ENCODE measurements at places on chromosomes 2 and 18.

DNA sequence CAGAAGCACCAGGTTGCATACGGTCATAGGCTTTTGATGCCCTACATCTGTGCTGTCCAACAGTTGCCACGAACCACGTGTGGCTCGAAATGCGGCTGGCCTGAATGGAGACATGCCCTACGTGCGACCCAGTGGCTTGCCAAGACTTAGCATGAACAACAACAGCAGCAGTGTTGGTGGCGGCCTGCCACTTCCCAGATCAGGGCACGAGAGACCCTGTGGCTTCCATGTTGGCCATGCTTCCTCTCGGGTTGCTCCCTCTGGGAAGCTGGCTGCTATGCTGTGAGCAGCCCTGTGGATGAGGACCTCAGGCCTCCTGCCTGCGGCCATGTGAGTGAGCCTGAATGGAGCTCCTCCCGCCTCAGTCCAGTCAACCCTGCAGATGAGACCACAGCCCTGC is 212.3 kb downstream of the HDAC4 start:
- DNase-seq: no peak

- no peak for DNase-seq
These were observed 169.5 kb downstream of the SRBD1 start for GRCh38 chr2:45441571-45441970.

- no peak for DNase-seq
These were observed 36.6 kb downstream of the LRP1B start for GRCh38 chr2:142094233-142094632.

DNA sequence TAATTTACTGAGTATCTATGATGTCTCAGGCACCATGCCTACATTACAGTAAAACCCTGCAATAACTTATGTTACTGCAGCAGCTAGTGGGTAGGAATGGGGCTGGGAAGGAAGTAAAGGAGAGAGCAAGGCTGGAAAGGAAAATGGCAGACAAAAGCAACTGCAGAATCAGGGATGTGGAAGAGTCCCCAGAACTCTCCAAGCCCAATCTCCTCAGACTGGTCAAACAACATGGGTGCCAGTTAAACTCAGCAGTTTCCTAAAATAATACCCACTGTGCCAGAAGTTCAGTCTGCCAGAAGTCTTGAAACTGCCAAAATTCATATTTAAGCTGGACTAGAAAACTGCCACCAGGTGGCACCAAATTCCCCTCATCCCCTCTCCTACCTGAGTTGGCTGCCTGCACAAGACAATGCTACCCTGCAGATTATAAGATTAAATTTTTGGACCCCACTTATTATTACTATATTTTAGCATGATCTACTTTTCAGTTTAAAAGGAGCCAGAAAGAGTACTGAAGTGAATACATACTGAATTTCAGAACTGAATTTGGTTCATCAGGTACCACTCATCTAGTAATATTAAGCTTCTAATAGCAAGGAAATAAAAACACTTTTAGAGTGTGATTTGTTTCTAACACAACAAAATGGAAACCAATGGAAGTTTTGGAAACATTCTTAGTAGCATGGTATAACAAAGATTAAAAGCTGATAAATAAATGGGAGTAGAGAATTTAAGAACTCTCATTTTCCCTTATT is 86.8 kb upstream of the DNER start:
- DNase-seq: no peak

DNA sequence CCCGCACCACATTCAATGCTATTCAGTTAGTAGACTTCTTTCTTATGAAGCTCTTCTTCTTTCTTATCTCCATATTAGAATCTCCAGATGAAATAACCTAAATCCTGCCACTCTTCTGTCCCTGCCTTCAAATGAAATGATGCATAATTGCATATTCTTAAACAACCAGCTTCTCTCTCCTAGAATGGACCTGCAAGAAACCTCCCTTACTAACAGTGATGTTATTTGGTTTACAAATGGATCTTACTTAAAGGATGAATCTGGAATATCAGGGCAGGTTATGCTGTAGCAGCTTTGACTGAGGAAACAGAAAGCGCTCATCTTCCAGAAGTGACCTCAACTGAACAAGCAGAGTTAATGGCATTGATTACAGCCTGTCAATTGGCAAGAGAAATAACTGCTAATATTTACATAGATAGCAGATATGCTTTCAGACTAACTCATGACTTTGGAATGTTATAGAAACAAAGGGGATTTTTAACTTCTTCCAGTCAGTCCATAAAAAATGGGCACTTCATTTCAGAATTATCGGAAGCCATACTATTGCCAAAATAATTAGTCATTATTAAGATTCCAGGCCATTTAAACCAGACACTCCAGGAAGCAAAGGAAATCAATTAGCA is 755.7 kb upstream of the HS6ST1 start:
- DNase-seq: no peak

DNA sequence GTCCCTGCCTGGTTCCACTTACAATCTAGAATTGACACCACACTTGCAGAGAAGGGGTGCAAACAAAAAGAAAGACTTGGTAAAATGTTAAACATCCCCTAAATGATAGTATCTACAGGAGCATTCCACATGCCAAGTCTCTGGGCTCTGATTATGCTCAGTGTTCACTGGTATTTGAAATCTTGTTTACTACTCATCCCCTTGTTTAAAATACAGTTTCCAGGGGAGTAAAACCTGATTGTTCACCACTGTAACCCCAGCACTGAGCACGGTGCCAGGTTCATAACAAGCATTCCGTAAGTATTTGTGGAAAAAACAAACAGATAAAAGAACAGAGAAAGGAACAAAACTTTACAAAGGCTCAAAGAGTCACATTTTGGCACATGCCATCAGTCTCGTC is 11.7 kb downstream of the EPB41L3 start:
- no peak for DNase-seq

- no peak for DNase-seq
These were observed 221.5 kb downstream of the RIT2 start for GRCh38 chr18:42893977-42894376.

- DNase-seq: no peak
These were observed 214.1 kb downstream of the HDAC4 start for GRCh38 chr2:239186516-239187357.

DNA sequence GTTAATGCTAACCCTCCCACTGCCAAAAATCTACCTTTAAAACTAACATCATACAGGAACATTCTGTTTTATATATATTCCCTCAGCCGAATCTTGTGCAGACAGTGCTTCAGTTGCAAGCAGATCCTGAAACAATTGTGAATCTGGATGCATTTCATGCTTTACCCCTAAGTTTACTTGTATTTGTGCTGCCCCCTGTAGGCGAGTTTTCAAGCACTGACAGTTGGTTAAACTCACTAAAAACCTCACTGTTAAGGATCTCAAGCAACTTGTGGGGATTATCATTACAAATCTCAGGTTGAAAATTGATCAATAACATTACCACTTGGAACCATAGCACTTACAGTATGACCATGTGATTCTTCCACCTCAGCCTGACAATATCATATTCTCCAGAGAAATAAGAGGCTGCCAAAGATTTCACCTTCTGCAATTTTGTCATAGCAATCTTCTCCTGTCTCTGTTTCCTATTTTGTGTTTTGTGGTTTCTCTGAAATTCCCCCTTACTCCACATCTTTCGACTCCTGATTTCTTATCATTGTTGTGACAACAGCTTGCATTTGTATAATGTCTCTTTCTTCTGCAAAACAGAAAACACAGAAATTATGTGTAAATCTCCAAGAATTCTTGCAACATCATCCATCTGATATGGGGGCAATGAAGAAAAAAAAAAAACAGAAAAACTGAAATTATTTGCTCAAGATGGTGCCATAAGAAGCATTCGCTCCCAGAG is 354.6 kb upstream of the SETBP1 start:
- no peak for DNase-seq

DNA sequence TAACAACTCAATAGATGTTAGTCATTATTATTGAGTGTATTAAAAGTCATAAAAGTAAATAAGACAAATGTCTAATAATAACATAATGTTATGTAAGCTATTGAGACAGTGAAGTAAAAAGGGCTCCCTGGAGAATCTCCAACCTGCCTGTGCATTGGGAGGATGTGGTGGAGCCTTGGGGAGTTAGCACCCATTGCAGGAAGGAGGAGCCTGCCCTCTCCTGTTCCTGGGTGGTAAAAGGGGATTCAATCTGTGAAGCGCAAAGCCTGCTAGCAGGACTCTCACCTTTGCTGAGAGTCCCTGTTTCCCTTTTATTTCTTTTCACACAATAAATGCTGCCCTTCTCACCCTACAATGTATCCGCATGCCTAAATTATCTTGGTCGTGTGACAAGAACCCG is 206.1 kb downstream of the RAB3GAP1 start:
- DNase-seq: no peak

DNA sequence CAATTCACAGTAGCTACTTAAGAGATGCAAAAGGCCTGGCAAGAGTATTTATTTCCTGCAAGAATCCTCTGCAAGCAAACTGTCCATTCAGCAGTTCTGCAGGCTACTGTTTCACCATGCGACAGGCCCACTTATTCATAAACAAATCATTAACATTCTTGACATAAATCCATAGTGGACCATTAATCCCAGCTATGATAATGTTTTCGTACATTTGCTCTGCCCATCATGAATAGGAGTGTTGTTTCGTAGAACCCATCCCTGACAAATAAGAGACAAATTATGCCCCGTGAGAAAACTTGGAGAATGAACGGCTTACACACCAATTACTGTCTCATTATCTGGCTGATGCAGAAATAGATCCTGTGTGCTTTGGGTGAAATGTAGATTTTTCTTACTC is 65.4 kb downstream of the PID1 start:
- DNase-seq: no peak

DNA sequence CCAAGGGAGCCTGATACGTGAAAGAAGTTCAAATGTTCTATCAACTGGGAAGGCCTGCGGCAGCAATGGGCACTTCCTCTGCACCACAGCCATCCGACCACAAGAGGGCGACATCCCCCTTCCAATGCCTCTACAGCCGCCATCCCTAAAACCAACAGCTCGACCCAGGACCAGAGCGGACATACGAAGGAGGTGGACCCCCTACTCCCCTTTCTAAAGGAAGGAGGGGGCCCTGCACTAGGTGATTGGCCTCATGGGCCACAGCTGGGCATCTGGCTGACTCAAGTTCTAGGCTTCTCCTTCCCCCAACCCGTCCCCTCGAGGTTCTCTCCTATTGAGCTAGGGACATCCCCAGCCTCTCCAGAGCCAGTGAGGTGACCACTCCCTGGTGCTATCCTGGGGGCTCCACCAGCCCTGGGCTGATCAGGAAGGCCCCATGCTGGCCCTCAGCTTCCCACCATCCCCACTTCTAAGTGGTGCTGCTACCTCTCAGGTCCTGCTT is 217.2 kb downstream of the TNS1 start:
- DNase-seq: no peak

DNA sequence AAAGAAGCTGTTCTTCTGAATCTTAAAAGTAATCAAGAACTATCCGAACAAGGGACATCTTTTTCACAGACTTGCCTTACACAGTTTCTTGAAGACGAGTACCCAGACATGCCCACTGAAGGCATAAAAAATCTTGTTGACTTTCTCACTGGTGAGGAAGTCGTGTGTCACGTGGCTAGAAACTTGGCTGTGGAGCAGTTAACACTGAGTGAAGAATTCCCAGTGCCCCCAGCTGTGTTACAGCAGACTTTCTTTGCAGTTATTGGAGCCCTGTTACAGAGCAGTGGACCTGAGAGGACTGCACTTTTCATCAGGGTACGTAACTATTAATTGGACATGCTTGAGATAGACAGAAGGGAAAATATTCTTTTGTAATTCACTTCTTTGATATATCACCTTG is 2.4 kb downstream of the MRPL44 start:
- DNase-seq: no peak

- no peak for DNase-seq
These were observed 77.1 kb downstream of the ADAM23 start for GRCh38 chr2:206520450-206520849.

DNA sequence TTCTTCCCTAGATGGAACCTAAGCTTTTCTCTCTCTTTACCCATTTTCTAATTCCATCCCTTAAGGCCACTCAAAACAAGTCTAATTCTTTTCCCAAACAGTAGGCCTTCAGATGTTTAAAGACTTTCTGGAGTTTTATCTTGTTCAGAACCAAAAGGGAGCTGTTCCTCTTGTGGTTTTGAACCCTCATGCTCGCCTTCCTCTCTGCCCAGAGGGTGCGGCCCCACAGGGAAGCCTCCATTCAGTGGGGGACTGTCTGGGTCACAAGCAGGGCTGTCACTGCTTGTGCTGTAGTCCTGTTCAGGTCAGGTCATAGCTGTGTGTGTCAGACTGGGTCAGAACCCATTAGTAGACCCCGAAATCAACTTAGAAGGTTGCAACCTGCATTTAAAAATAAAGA is 56.5 kb downstream of the TET3 start:
- DNase-seq: no peak

DNA sequence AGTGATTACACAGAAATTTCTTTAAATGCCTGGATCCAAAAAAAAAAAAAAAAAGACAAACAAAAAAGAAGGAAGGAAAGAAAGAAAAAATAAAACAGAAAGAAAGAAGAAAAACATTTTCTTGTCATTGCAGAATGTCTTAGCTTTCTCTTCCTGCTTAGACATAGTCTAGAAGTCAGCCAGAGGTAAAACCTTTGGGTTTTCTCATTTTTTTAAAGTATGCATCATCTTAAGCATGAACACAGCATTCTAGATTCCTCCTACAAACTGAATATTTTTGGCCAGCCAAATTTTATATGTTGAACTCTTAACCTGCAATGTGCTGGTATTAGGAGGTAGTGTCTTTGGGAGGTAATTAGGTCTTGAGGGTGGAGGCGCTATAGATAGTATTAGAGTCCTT is 243.9 kb downstream of the TRIB2 start:
- DNase-seq: no peak

GRCh38 chr2:74860521-74860920 is 26.6 kb downstream of the HK2 start:
- DNase-seq: no peak

GRCh38 chr2:10188211-10188610 is 65.7 kb downstream of the RRM2 start:
- DNase-seq: no peak

GRCh38 chr2:170216428-170216827 is 38.5 kb downstream of the MYO3B start:
- no peak for DNase-seq

- DNase-seq: no peak
These were observed 370.7 kb downstream of the SLC4A3 start for GRCh38 chr2:219998107-219998506.

GRCh38 chr2:88692187-88692586 is 714 bp downstream of the RPIA start:
- no peak for DNase-seq
